ENCODE measurements at places on chromosomes 1 and 21.

DNA sequence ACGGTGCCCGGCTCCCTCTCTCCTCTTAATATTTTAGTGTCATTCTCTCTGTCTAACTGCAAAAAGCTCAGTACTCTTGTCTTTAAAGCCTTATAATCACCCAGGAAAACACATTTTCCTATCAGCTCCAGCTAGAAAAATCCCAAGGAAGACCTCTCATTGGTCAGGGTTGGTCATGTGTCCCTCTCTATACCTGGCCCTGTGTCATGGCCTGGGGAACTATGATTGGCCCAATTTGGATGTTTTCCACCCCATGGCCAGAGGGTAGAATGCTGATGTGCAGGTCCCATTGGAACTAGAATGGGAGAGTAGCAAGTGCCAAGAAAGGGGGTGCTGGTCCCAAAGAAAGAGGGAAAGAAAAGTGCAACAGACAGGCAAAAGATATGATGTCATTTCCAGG, 27.3 kb downstream of the CAMK2N1 start:
- no peak for DNase-seq

GRCh38 chr1:20080441-20081352, 10.7 kb downstream of the PLA2G5 start:
- no peak for DNase-seq

- DNase-seq: no peak
Observed at GRCh38 chr1:181133441-181133951, 45.0 kb downstream of the IER5 start.

DNA sequence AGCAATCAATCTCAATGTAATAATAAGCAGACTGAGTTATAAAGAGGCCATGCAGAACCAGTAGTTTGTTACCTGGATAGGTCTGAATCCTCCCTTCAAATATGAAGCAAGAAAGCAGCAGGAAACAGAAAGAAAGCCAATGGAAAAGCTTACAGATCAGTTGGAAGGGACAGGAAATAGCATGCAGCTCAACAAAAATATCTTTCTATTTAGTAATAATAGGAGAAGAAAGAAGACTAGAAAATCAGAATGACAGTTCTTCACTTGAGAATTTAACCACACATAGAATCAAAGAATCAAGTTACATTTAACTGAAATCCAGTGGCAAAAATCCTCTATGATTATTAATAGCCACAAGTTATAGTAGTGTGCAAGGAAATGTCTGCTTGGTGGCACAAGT, 194.4 kb downstream of the EIF4G3 start:
- DNase-seq: no peak

DNA sequence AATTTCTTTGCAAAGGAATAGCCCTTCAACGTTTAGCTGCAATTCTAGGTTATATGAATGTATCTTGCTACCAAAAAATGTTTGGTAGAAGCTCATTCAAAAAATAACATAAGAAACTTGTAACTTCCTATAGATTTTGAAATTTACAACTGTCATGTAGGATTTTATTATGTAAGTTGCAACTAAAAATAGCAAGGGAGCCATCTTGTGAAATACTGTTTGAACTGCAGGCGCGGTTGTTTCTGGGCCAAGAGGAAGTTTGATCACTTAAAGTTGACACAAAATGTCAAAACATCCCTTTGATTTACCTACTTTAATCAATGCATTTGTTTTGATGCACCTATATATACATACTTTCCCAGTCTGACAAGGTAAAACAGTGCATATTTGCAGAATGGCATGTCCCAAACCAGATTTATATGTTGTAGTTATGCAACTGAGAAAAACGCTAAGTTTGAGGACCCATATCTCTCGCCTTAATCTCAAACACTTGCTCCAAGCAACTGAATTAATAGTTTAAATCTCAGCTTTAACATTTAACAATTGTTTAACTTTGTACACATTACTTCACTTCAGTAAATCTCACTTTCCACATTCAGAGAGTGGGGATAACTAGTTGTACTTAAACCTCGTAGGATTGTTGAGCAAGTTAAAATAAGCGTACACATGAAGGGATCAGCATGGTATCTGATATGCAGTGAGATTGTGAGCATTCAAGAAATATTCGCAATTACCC, 63.9 kb downstream of the KCNK2 start:
- DNase-seq: no peak

DNA sequence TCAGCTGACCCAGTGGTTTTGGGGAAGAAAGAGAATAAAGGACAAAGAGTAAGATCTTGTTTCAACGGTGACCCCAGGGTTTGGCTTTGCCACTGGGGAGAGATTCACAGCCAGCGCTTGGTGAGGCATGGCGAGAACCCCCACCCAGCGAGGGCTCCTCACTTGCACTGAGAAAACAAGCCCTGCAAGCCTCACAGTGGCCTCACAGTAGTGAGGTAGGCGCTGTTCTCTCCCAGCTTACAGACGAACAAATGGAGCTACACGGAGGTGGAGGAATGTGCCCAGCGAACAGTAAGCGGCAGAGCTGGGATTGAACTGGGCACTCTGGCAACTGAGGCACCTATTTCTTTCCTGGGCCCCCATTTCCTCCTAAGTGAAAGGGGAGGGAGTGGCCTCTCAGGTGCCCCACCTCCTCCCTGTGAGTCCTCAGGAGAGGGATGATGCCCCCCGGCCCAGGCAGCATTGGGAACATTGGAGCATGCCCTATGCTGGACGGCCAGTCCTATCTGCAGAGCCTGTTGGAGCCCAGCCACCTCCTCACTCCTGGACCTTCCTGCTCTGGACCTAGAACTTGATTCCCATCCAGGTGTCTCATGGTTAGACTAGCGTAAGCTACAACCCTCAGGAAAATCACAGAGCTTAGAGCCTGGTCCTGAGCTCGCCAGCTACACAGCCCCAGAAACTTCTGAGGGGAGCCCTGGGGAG, 73.4 kb upstream of the EDN2 start:
- DNase-seq: no peak

GRCh38 chr1:217402301-217402700, 228.6 kb downstream of the GPATCH2 start:
- DNase-seq: no peak

- no peak for DNase-seq
Observed at GRCh38 chr1:49854741-49855140, 169.0 kb downstream of the AGBL4 start.

DNA sequence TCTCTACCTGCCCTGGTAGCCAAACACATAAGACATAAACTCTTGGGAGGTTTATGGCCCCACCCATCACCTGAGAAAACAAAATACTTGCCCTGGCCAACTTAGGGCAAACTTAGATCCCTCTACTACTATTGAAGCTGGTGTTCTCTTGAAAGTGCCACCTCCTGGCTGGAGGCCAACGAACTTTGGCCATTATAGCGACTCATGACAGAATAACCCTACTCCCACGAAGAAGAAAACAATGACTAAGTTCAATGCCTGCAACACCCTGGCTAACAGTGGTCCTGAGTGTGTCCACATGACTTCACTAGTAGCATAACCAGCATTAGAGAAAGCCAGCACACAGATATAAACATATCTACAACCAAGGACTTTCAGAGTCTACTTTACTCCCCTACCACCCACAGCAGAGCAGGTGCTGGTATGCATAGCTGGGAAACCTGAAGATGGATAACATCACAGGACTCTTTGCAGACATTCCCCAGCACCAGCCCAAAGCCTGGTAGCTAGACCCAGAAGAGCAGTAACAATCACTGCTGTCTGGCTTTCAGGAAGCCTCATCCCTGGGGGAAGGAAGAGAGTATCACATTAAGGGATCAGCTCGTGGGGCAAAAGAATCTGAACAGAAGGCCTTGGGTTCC, 81.0 kb downstream of the SLC30A10 start:
- DNase-seq: no peak

DNA sequence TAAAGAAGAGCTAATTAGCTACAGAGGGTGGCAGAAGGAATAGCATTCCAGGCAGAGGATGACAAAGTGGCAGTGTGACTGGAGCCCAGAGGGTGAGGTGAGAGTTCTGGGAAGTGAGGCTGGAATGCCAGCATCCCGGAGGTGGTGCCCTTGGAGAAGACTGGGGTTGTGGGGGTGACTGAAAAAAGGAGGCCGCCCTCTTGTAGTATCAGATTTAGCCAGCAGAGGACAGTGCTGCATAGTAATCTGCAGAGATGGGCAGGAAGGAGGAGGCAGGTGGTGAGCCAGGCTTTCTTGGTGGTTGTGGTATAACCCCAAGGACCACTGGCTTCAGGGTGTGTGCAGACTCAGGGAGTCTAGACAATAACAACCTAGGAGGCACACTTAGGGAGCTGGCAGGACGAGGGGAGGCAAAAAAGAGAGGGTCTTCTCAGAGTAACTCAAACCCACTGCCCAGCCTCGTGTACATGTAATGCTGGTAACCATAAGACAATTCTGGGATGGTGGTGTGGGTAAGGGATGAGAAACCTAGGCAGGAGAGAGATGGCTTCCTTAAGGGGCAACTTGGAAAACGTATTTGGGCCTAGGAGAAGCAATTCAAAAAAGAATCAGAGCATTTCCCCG, 30.5 kb downstream of the MROH7 start:
- DNase-seq: peak; percentile 48

GRCh38 chr1:171270806-171271205, 22.5 kb downstream of the FMO1 start:
- DNase-seq: no peak

GRCh38 chr1:9249534-9250410, 15.2 kb downstream of the H6PD start:
- no peak for DNase-seq

DNA sequence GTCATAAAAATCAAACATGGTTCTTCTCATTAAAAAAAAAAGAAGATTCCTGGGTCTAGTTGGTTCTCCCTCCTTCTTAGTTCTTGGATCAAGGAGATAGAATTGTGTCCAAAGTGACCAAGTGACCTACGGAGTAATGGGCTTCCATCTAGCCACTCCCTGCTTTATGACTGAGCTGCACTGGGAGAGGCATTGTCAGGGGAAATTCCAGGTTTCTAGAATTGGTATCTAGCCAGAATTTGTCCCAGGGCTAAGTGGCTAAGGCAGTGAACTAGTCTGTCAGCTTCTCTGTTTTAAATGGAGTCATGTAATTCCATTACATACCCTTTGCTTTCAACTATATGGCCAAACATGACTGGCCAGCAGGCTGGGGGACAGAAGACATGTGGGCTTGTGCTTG, 40.1 kb upstream of the ERG start:
- DNase-seq: no peak

GRCh38 chr1:11708554-11709350, 17.2 kb downstream of the DRAXIN start:
- DNase-seq: no peak

DNA sequence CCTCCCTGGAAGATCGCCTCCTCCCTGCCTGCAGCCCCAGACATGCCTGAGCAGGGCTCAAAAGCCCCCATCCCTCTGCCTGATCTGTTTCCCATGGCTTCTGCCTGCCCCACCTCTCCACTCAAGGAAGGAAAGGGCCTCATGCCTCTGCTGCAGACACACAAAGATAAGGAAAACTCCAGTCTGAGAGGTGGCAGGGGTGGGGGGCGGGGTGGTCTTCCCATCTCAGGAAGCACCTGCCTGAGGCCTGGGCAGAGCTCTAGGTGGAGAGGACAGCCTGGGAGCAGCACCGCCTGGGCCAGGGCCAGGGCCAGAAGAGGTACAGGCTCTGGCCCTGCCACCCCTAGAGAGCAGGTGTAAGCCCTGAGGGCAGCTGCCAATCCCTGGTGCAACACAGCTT, 4.1 kb upstream of the GJB3 start:
- no peak for DNase-seq

DNA sequence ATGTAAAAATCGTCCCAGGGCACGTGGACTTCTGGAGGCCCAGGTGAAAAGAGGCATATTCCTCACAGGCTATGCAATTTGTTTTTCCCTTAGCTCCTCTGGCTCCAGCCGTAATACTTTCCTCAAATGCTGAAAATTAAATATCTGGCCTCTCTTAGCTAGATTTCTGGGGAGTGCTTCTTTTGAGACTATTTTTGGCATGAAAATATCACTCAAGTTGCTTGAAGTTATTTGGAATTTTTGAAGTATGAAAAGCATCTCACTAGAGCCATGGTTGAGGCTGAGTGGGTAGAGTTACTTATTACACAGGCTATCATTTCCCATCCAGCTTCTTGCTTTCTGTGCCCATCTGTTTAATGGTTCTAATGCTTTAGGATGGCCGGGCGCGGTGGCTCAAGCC, 59.7 kb downstream of the MYOM3 start:
- DNase-seq: no peak

- no peak for DNase-seq
Observed at GRCh38 chr1:3066250-3066711, 2.7 kb upstream of the PRDM16 start.

DNA sequence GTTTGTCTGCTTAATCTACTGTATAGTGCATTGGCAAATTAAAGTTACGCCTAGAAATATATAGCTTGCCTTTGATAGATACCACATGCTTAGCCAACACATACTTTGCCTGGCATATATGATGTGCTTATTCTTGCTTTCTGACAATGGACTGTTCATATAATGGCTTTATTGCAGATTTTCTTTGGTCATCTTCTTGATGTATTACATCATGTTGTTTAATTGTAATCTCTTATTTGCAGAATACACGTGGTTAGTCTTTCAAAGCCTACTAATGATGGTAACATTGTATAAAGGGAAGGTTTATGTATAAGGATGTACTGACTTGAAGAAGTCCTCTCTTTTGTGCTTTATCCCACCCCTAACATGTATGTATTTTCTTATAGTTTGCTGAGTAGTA, 201.5 kb downstream of the PDE4B start:
- DNase-seq: no peak

DNA sequence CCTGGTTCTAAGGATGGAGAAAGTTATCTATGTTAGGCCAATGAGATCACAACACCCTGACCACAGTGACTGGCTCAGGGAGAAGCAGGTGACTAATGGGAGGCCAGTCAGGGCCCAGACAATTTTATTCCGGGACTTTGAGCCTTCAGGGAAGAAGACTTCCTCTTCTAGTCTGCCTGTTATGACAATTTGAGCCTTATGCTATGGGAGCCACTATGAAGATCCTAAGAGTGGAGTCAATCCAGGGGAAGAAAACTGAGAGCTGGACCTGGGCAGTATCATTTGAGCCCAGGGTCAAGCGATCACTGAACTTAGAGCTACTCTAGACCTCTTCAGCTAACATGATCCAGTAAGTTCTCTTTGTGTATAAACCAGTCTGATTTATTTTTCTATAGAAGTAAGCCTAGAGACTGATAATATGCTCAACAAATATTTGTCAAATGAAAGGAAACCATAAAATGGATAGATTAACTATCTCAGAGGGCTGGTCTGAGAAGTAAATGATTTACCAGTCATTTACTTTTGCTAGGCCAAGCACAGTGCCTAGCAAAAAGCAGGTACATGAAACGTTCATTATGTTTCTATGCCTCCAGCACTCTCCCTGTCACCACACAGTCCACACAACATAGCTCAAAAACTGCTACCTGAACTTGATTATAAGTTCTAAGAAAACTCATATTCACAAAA, 4.2 kb upstream of the C1orf141 start:
- DNase-seq: no peak

GRCh38 chr21:38664315-38664714, 141.4 kb upstream of the ETS2 start:
- DNase-seq: no peak

GRCh38 chr21:36004441-36004840, 55.9 kb downstream of the SETD4 start:
- DNase-seq: no peak

- no peak for DNase-seq
Observed at GRCh38 chr1:180925471-180926051, 12.9 kb downstream of the KIAA1614 start.

Measured in stimulated activated CD4-positive, alpha-beta T cell treated with anti-CD3 and anti-CD28 coated beads, Interleukin-1b, Interleukin-23, amount 100 ng/mL, for 4 hours (primary cell).